ENCODE measurements at places on chromosomes 6 and 20. TPM values are rescaled to one million over a fixed set of nuclear protein-coding genes. Genes with fewer than 3 reads are reported as not detected.

DNA sequence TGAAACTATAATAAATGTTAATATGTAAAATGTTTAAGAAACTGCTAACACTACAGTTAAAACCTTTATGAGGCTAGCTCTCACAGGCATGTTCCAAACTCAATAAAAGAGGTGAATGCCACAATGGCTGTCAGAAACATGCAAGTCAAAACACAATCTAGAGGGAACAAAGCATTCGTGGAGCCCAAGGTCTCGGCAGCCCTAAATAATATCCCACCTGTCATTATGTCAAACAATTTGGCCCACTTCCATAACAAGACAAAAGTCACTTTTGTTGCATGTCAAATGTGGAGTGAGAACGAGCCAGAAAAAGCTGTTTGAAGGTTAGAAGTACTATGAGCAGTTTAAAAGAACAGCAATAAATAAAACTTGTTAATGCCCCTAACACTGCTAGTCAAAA lies 181.9 kb downstream of the GMDS start:
- H3K4me3 ChIP-seq: no peak overlapping the region
- peaks cover 3% of the 10 kb centered on the region for H3K36me3 ChIP-seq
- DNase-seq: no peak
- peaks cover 27% of the 10 kb centered on the region for H3K4me1 ChIP-seq

DNA sequence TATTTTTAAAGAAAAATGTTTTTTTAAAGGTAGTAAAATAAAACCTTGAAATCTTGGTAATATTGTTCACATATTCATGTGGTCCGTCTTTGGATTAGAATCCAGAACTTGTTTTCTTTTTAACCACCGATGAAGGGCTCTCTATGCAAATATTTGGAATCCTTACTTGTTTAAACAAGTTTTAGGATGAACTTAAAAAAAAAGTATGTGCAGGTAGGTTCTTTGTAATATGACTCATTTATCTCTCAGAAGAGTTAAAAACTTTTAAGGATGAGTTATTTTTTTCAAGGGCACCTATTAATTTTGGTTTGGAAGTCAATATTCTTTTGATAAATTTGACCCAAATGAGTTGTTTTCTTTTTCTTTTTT lies 8.9 kb downstream of the DSP start:
- H3K27me3 ChIP-seq: no peaks in the 10 kb centered on the region
- H3K4me3 ChIP-seq: no peak overlapping the region
- peaks cover 14% of the 10 kb centered on the region for H3K36me3 ChIP-seq
- no peak overlapping the region for H3K27ac ChIP-seq
- no peak for DNase-seq
- peaks cover 89% of the 10 kb centered on the region for H3K4me1 ChIP-seq

- H3K27me3 ChIP-seq: peaks cover 2% of the 10 kb centered on the region
- H3K4me3 ChIP-seq: no peak overlapping the region
- peak; percentile 72 for DNase-seq
- H3K27ac ChIP-seq: no peak overlapping the region
Measured at GRCh38 chr20:48763216-48763914, 64.4 kb downstream of the PREX1 start.

DNA sequence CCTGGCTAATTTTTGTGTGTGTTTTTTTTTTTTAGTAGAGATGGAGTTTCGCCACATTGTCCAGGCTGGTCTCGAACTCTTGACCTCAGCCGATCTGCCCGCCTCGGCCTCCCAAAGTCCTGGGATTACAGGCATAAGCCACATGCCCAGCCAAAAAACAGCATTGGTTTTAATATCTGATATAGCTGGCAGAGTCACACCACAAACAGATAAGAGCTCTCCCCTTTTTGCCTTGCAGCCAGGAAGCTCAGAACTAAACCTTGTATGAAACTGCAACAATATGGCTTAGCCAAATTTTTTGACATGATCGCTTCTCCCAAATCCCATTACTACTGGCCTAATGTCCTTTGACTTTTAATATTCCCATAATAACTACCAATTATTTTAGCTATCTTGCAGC lies 4.9 kb downstream of the ACOT8 start:
- no peak overlapping the region for H3K4me3 ChIP-seq
- DNase-seq: no peak
- peaks cover 14% of the 10 kb centered on the region for H3K4me1 ChIP-seq
- no peaks in the 10 kb centered on the region for H3K27me3 ChIP-seq

- no peak for DNase-seq
- H3K4me3 ChIP-seq: no peak overlapping the region
- H3K4me1 ChIP-seq: peaks cover 49% of the 10 kb centered on the region
- peaks cover 21% of the 10 kb centered on the region for H3K36me3 ChIP-seq
Measured at GRCh38 chr6:30888816-30889495, 4.6 kb downstream of the DDR1 start.

GRCh38 chr6:165774903-165775601 lies 112.0 kb upstream of the PDE10A start:
- H3K27ac ChIP-seq: no peak overlapping the region
- H3K4me1 ChIP-seq: no peaks in the 10 kb centered on the region
- no peak for DNase-seq
- no peaks in the 10 kb centered on the region for H3K36me3 ChIP-seq
- peaks cover 6% of the 10 kb centered on the region for H3K27me3 ChIP-seq

- no peak overlapping the region for H3K4me3 ChIP-seq
- no peaks in the 10 kb centered on the region for H3K36me3 ChIP-seq
- peaks cover 61% of the 10 kb centered on the region for H3K27me3 ChIP-seq
- no peaks in the 10 kb centered on the region for H3K4me1 ChIP-seq
- no peak for DNase-seq
- H3K27ac ChIP-seq: no peak overlapping the region
Measured at GRCh38 chr20:46040902-46041535, 12.0 kb downstream of the SLC12A5 start.

DNA sequence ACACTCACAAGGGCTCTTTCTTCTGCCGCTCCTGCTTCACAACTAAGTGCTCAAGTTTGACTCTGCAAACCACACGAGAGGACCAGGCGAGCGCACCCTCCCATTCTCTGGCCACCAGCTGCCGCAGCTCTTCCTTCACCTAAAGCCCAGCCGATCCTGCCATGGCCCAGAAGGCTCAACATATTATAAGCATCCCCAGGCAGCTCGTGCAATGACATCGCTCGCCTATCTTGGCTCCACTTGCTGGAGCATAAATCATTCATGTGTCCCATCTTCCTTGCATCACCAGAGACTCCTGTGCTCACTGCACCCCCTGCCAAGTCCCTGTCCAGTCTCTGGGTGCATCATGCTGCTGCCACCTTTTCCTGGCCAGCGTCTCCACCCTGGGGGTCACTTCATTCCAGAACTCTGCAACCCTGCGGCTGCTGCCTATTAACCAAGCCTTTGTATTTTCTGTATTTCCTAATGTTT lies 59.0 kb downstream of the PSMG4 start:
- no peak overlapping the region for H3K4me3 ChIP-seq
- H3K27ac ChIP-seq: no peak overlapping the region
- DNase-seq: peak; percentile 59
- no peaks in the 10 kb centered on the region for H3K4me1 ChIP-seq

DNA sequence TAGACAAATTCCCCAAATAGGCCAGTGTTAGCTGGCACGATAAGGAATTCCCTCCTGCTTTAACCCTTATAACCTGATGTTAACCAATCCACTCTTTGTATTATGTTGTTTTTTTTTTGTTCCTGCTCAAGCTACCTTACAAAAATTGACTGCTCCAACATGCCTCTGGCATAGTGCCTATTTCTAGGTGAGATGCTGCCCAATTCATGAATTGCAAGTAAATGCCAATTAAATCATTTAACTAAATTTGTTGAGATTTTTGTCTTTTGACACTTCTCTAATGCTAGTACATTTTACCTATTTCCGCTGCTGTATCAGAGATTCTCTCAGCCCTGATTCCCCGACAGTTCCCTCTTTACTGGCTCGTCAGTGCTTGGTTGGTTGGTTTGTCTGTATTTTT lies 66.5 kb downstream of the HECA start:
- no peak overlapping the region for H3K27ac ChIP-seq
- H3K4me3 ChIP-seq: no peak overlapping the region
- no peak for DNase-seq
- H3K27me3 ChIP-seq: no peaks in the 10 kb centered on the region

DNA sequence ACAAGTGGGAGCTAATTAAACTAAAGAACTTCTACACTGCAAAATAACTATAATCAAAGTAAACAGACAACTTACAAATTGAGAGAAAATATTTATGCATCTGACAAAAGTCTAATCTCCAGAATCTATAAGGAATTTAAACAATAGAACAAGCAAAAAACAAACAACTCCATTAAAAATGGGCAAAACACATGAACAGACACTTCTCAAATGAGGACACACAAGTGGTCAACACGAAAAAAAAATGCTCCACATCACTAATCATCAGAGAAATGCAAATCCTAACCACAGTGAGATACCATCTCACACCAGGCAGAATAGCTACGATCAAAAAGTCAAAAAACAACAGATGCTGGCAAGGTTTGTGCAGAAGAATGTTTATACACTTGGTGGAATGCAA lies 36.2 kb downstream of the STMND1 start:
- no peak overlapping the region for H3K4me3 ChIP-seq
- no peaks in the 10 kb centered on the region for H3K4me1 ChIP-seq
- no peak overlapping the region for H3K27ac ChIP-seq
- peaks cover 9% of the 10 kb centered on the region for H3K27me3 ChIP-seq
- DNase-seq: no peak
- peaks cover 29% of the 10 kb centered on the region for H3K36me3 ChIP-seq

Gene GRM1
- total RNA-seq: not detected

- H3K27ac ChIP-seq: no peak overlapping the region
- no peaks in the 10 kb centered on the region for H3K4me1 ChIP-seq
- DNase-seq: no peak
- no peaks in the 10 kb centered on the region for H3K36me3 ChIP-seq
- H3K27me3 ChIP-seq: no peaks in the 10 kb centered on the region
- no peak overlapping the region for H3K4me3 ChIP-seq
Measured at GRCh38 chr6:161393839-161394364, 120.0 kb upstream of the AGPAT4 start.

GRCh38 chr20:37299718-37300528 lies 10.5 kb downstream of the MANBAL start:
- peak overlapping the region; percentile 4 for H3K27ac ChIP-seq
- peaks cover 27% of the 10 kb centered on the region for H3K4me1 ChIP-seq
- H3K36me3 ChIP-seq: peaks cover 20% of the 10 kb centered on the region
- no peak overlapping the region for H3K4me3 ChIP-seq
- DNase-seq: no peak

GRCh38 chr6:9646342-9647070 lies 768.4 kb downstream of the TFAP2A start:
- no peak overlapping the region for H3K27ac ChIP-seq
- no peaks in the 10 kb centered on the region for H3K27me3 ChIP-seq
- no peak for DNase-seq

Gene SALL4
- 0.68 TPM for total RNA-seq

DNA sequence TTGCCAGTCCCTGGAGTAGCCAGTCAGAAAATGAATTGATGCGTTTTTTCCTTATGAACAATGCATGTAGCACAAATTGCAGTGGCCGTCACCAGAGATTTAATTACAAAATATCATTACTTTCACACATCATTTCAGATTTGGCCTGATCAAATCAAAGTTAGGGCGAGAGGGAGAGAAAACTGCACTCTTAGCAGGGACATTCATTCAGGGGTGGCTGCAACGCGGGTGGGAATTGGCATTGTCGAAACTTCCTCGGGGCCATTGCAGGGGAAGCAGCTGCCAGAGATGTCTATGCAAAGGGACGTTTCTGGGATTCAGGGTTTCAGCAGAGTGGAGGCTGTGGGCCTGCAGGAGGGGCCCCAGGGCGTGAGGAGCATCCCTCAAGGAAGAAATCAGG lies 76.5 kb upstream of the TOP1 start:
- no peaks in the 10 kb centered on the region for H3K4me1 ChIP-seq
- DNase-seq: no peak
- peaks cover 26% of the 10 kb centered on the region for H3K27me3 ChIP-seq
- no peak overlapping the region for H3K27ac ChIP-seq
- no peak overlapping the region for H3K4me3 ChIP-seq

Gene CFAP206
- total RNA-seq: 0.73 TPM

DNA sequence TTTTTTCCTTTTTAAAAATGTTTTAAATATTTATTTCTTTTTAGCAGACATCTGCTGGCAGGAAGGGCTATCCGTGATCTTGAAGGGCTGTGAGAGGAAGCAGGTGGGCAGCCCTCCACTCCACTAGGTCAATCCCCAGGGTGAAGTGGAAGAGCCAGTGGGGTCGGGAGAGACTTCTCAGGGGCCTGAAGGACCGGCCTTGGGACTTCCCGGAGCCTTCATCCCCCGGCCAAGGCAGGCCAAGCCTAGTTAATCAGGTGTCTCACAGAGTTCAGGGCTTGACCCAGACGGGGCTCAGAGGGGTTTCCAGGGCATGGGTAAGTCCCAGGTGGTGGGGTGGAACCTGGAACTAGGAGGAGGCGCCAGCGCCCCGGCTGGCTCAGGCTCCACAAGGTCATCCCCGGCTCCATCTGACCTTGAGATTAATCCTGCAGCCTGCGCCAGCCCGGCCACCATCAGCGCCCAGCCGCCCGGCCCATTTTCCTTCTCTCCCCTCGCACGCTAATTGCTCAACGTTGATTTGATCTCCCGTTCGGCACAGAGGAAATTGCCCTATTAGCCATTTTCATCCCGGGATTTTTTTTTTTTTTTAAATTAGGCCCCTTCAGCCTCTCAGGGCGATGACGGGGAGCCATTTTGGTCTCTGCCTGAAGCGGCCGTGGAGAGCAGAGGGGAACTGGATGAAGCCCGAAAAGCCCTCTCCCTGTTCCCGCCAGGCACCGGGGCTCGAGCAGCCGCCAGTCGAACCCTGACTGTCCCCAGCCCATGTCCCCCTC lies 44.4 kb downstream of the MDFI start:
- H3K27ac ChIP-seq: no peak overlapping the region
- H3K4me3 ChIP-seq: no peak overlapping the region
- peak; percentile 68 for DNase-seq
- H3K4me1 ChIP-seq: peaks cover 15% of the 10 kb centered on the region
- H3K27me3 ChIP-seq: no peaks in the 10 kb centered on the region

GRCh38 chr20:1478566-1478965 lies 11.9 kb upstream of the NSFL1C start:
- H3K4me3 ChIP-seq: no peak overlapping the region
- H3K36me3 ChIP-seq: no peaks in the 10 kb centered on the region
- H3K27ac ChIP-seq: no peak overlapping the region

Gene CTCFL
- not detected for total RNA-seq

DNA sequence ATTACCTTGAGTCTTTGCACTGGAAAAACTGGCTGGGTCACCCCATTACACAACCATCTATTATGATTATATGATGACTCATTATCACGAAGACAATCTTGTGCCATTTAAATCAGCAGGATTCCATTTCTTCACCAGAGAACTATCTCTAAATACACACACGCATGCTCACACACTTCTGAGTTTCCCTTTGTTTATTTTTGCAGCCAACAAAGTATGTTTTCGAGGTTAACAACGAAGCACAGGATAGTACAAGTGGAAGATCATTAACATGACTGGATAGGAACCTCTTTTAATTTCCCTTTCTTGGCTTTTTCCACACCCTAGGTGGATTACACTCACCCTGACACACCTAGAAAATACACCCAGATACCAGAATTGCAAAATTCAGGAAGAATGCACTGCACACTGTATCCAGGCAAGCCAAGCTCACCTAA lies 18.9 kb downstream of the PERP start:
- peaks cover 44% of the 10 kb centered on the region for H3K4me1 ChIP-seq
- no peak overlapping the region for H3K4me3 ChIP-seq
- H3K27me3 ChIP-seq: no peaks in the 10 kb centered on the region
- no peak for DNase-seq
- H3K27ac ChIP-seq: peak overlapping the region; percentile 52

GRCh38 chr6:25242567-25242966 lies 36.6 kb upstream of the CARMIL1 start:
- no peaks in the 10 kb centered on the region for H3K27me3 ChIP-seq
- H3K4me3 ChIP-seq: no peak overlapping the region
- H3K4me1 ChIP-seq: peaks cover 13% of the 10 kb centered on the region
- H3K36me3 ChIP-seq: no peaks in the 10 kb centered on the region

Gene SERAC1
- total RNA-seq: 15.4 TPM

Gene EFCAB8
- total RNA-seq: 0.51 TPM

Data from chondrocyte (in vitro differentiated cells).